Activated T-cell treated with anti-CD3 and anti-CD28 coated beads, Interleukin-2, amount 50 U/mL, for 72 hours (primary cell): ENCODE measurements at places on chromosomes 11 and 22. TPM values are rescaled to one million over a fixed set of nuclear protein-coding genes. Genes with fewer than 3 reads are reported as not detected.
A peak's percentile ranks its signal among the peaks of the same experiment; 100 is the strongest.

- peak within 1 kb of the TSS; percentile 76 for H3K4me3 ChIP-seq
- peaks cover 42% of the 10 kb centered on the region for H3K4me1 ChIP-seq
- peaks cover 49% of the 10 kb centered on the region for H3K27me3 ChIP-seq
- peak; percentile 27 for DNase-seq
- peaks cover 4% of the 10 kb centered on the region for H3K36me3 ChIP-seq
Measured at GRCh38 chr11:67022961-67023956, at the start of gene SYT12. SYT12 (plus strand) TSS chr11:67023134; CDS start chr11:67030145, 7,011 bp downstream.

DNA sequence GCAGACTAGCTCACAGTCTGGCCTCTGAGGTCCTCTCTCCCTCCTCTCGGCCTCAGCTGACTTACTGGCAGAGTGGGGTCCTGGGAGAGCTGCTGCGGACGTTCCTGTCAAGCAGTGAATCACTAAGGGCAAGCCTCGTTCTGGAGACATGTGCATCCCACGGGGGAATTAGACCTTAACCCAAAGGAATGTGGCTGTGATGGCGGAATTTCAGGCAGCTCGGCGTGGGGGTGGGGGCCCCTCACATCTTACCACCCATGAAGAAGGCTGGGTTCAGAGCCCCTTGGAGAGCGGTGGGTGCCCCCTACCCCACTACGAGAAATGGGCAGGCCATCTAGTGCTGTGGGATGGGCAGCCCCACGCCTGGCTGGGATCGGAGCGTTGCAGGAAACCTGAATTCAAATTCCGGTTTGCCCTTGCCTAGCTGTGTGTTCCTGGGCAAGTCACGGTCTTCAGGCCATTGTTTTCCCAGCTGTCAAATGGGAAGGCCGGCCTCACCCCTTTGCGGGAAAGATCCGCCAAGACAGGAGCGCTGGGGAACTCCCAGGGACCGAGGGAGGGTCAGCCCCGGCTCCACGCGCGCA, 554 bp downstream of the LRRC32 start:
- peak overlapping the region; percentile 62 for H3K4me3 ChIP-seq
- peaks cover 53% of the 10 kb centered on the region for H3K4me1 ChIP-seq
- no peak overlapping the region for H3K27ac ChIP-seq
- no peaks in the 10 kb centered on the region for H3K36me3 ChIP-seq

The DDX10 gene
- 24.9 TPM for total RNA-seq

- no peaks in the 10 kb centered on the region for H3K4me1 ChIP-seq
- DNase-seq, result no peak
- H3K27me3 ChIP-seq, result no peaks in the 10 kb centered on the region
Measured at GRCh38 chr11:112455791-112456190, 195.1 kb upstream of the PLET1 start.

- peaks cover 11% of the 10 kb centered on the region for H3K36me3 ChIP-seq
- H3K27ac ChIP-seq, result peak overlapping the region; percentile 98
- H3K4me1 ChIP-seq, result peaks cover 88% of the 10 kb centered on the region
- peak overlapping the region; percentile 77 for H3K4me3 ChIP-seq
- DNase-seq, result peak; percentile 81
- no peaks in the 10 kb centered on the region for H3K27me3 ChIP-seq
Measured at GRCh38 chr11:35144136-35144741, 5.3 kb downstream of the CD44 start.

DNA sequence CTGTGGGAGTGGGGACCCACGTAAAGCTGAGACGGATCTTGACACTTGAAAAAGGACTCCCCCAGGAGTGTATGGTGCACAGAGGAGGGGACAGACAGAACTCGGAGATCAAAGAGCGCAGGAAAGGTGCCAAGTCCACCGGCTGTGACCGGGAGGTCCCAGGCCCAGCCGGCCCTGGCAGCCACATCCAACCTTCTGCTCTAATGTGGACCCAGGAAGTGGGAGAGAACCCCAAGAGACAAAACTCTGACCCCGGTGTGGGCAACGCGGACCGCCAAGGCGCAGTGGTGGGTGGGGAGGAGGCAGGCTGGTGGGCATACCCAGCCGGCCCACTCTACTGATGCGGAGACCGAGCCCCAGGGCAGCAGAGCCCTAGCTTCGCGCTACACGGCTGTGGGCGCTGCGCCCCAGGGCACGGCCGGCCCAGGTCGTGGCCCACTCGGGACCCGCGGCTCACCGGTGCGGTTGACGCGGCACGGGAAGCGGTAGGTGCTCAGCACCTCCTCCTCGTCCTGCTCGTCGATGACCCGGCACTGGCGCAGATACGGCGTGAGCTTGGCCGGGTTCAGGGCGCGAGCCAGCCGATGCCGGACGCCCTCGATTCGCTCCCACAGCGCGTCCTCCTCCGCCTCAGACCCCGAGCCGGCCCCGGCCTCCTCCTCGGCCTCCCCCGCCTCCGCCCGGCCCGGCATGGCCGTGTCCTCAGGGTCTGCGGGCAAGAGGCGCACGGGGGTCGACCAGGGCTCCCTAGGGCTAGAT, 527 bp downstream of the CARD10 start:
- DNase-seq, result peak; percentile 10
- H3K36me3 ChIP-seq, result peaks cover 2% of the 10 kb centered on the region
- peak overlapping the region; percentile 80 for H3K4me3 ChIP-seq
- H3K4me1 ChIP-seq, result no peaks in the 10 kb centered on the region
- H3K27ac ChIP-seq, result no peak overlapping the region

GRCh38 chr11:102111787-102112508, 1.7 kb downstream of the YAP1 start:
- H3K27me3 ChIP-seq, result peaks cover 68% of the 10 kb centered on the region
- DNase-seq, result peak; percentile 7
- H3K27ac ChIP-seq, result no peak overlapping the region
- H3K4me1 ChIP-seq, result peaks cover 10% of the 10 kb centered on the region

GRCh38 chr11:80603472-80603871, 1162.6 kb upstream of the TENM4 start:
- H3K27ac ChIP-seq, result no peak overlapping the region
- H3K36me3 ChIP-seq, result no peaks in the 10 kb centered on the region
- DNase-seq, result no peak

DNA sequence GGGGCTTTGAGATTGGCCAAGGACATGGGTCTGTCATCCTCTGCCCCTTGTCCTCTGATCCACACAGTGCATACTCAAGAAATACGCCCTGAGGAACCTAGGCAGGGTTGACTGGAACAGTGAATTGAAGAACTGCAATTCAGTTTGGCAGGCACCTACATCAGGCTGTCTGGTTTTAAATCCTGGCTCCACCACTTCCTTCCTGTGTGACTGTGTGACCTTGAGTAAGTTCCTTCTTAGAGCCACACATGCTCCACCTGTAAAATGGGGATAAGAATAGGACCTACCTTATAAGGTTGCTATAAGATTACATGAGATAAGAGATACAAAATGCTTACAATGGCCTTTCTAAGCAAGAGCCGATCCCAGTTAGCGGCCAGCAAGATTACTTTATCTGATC, 15.8 kb upstream of the TCF20 start:
- H3K27ac ChIP-seq, result no peak overlapping the region
- DNase-seq, result no peak
- H3K4me1 ChIP-seq, result peaks cover 37% of the 10 kb centered on the region
- H3K36me3 ChIP-seq, result no peaks in the 10 kb centered on the region
- no peaks in the 10 kb centered on the region for H3K27me3 ChIP-seq
- no peak overlapping the region for H3K4me3 ChIP-seq

DNA sequence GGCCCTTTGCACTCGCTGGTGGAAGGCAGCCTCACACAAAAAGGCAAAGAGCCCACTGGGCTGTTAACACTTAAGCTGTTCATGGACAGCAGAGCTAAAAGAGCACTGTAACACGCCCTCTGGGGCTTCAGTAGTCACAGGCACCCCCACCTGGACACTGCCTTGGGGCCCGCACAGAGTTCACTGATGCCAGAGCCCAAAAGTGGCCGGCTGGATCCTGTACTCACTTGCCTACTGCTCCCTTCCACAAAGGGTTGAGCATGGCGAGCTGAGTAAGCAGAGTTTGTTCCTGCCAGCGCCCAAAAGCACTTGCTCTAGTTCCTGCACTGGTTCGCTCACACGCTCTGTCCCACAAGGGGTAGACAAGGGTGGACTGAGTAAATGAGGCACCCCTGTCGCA, 78.8 kb downstream of the RELT start:
- no peak overlapping the region for H3K27ac ChIP-seq
- H3K4me3 ChIP-seq, result no peak overlapping the region
- H3K27me3 ChIP-seq, result no peaks in the 10 kb centered on the region
- no peaks in the 10 kb centered on the region for H3K36me3 ChIP-seq
- H3K4me1 ChIP-seq, result no peaks in the 10 kb centered on the region

The CCDC89 gene
- total RNA-seq, result 0.90 TPM

The VSIG2 gene
- 0.48 TPM for total RNA-seq

The TESMIN gene
- 8.0 TPM for total RNA-seq

GRCh38 chr11:79852176-79852575, 411.3 kb upstream of the TENM4 start:
- no peak overlapping the region for H3K4me3 ChIP-seq
- H3K36me3 ChIP-seq, result no peaks in the 10 kb centered on the region

The ACR gene
- total RNA-seq, result not detected

GRCh38 chr11:84103096-84103495, 816.9 kb upstream of the CCDC90B start:
- H3K27me3 ChIP-seq, result no peaks in the 10 kb centered on the region
- no peaks in the 10 kb centered on the region for H3K4me1 ChIP-seq
- no peak overlapping the region for H3K27ac ChIP-seq
- no peak overlapping the region for H3K4me3 ChIP-seq
- H3K36me3 ChIP-seq, result no peaks in the 10 kb centered on the region
- no peak for DNase-seq

The OR51I1 gene
- not detected for total RNA-seq

GRCh38 chr11:72792437-72793021, 1.3 kb downstream of the STARD10 start:
- H3K4me3 ChIP-seq, result peak overlapping the region; percentile 91
- no peak for DNase-seq
- no peaks in the 10 kb centered on the region for H3K36me3 ChIP-seq
- H3K27ac ChIP-seq, result peak overlapping the region; percentile 81
- H3K27me3 ChIP-seq, result no peaks in the 10 kb centered on the region
- peaks cover 37% of the 10 kb centered on the region for H3K4me1 ChIP-seq
